ENCODE measurements at places on chromosomes 7 and 10.

DNA sequence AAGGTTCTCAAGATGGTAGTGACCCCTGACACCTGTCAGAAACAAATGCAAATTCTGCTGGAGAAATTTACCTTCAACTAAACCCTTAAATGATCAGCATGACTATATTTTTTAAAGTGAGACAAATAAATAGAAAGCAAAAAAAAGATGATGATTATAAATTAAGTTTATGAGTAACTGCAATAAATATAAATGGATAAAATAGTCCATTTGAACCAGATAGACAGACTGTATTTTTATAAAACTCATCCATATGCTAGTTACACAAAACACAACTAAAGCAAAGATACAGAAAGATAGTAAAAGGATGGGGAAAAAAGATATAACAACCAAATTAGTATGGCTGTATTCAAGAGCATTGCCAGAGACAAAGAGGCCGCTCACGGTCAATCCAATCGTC, 5.9 kb downstream of the TMEM176A start:
- DNase-seq, result no peak

- no peak for DNase-seq
Observed at GRCh38 chr10:86709396-86710185, 41.3 kb downstream of the LDB3 start.

- no peak for DNase-seq
Observed at GRCh38 chr7:117001283-117001682, 48.0 kb downstream of the ST7 start.

GRCh38 chr10:90914992-90915765, 5.7 kb downstream of the ANKRD1 start:
- no peak for DNase-seq

GRCh38 chr10:130885021-130885655, 426.4 kb downstream of the TCERG1L start:
- no peak for DNase-seq

DNA sequence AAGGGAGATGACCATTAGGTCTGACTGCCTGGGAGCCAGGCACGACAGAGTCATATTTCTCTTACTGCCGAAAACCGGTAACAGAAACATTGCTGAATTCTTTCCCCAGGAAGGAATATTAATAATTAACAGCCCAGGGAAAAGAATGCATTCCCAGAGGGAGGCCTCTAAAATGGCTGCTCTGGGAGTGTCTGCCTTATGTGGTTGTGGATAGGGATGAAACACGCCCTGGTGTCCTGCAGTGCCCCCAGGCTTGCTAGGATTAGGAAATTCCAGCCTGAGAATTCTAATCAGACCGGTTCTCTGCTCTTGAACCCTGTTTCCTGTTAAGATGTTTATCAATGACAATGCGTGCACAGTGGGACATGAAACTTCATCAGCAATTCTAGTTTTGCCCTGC, 226.7 kb downstream of the GPAM start:
- DNase-seq, result no peak

GRCh38 chr7:27064661-27065060, 31.1 kb downstream of the HOXA1 start:
- no peak for DNase-seq

- DNase-seq, result no peak
Observed at GRCh38 chr7:78346827-78347226, 548.3 kb downstream of the PHTF2 start.

DNA sequence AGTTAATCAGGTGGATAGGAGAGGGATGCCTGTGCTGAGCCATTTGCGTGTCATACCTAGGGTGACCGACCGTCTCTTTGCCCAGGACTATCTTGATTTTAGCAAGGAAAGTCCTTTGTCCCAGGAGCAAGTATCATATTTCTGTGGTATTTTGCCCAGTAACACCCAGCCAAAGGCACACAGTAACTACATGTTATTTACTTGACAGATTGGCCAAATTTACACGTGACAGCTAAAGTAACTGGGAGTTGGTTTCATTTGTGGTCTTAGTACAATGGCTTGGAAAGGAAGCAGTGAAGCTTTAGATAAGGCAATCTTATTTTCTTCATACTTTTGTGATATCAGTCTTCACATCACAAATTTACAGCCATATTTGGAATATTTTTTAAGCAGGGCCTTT, 142.1 kb downstream of the JCAD start:
- no peak for DNase-seq

GRCh38 chr10:26534384-26534783, 96.2 kb downstream of the APBB1IP start:
- DNase-seq, result no peak

DNA sequence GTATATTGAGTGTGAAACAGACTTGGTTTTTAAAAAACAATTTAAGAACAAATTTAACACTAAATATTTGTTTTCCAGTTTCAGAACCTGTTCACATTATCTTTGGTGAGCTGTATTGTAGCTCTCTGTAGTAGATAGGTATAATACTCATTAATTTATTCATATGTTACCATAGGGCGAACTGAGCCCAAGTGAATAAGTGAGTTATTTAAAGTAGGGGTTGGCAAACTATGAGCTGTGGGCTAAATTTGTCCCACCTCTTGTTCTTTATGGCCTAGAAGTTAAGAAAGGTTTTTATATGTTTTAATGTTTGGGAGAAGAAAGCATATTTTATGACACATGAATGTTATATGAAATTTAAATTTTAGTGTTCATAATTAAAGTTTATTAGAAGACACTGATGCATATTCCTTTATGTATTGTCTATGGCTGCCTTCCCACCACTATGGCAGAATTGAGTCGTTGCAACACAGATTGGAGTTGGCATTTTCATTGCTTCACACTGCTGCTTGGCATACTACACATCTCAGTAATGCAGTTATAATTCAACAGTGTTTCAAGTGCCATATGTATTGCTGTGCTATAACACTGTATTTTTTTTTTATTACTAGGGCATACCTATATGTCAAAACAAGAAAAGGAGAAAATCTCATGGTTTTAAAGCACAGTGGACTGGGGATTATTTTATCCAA, 146.5 kb downstream of the ADK start:
- DNase-seq, result no peak

DNA sequence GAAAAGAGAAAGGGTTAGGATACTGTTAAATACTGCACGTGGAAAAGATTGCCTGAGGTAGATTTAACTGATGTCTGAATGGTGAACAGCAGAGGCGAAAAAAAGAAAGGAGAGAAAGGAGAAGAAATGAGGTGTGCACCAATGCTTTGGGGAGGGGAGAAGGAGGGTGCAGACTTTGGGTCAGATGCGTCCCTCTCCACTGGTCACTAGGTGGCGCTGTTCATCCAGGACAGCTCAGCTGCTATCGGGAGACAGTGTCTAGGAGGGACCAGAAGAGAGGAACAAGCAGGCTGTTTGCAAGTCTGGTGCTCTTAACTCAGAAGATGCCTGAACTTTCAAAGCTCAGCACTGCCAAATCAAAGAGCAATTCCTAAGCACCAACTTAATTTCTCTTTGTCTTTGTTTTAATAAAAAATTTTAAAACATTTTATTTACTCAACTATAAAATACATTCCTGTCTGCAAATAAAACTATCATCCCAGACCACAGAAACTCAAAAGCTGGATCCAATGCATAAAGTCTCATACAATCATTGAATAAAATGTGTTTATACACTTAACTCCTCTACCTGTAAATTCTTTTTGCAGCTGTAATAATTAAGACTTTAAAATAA, 83.9 kb upstream of the PDLIM1 start:
- DNase-seq, result peak; percentile 78
